ENCODE measurements at places on chromosomes 3 and 15.

- no peak for DNase-seq
Observed at GRCh38 chr3:72818905-72819304, 29.3 kb downstream of the SHQ1 start.

DNA sequence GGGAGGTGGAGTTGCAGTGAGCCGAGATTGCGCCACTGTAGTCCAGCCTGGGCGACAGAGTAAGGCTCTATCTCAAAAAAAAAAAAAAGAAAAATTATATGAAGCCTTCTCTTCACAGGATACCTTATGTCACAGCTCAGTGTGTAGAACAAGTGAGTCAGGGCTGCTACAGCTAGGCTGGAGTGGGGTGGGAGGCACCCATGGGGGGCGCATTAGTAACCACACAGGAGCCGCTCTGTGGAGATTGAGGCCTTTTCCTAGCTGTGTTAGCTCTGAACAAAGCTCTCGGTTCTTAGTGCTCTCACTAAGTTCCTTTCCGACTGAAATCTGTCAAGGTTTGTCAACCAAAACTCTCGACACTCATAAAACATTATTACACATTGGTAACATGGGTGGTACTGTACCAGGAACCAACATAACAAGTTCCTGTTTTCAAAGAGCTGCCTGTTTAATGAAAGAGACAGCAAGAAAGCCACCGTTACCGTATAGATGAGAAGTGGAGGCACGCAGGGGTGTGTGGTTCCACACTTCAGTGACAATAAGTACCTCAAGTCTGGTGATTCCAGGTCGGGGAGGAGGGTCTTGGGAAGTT is 4.5 kb downstream of the LRRC31 start:
- DNase-seq, result no peak

GRCh38 chr15:76465728-76466127 is 129.2 kb downstream of the ISL2 start:
- DNase-seq, result no peak

DNA sequence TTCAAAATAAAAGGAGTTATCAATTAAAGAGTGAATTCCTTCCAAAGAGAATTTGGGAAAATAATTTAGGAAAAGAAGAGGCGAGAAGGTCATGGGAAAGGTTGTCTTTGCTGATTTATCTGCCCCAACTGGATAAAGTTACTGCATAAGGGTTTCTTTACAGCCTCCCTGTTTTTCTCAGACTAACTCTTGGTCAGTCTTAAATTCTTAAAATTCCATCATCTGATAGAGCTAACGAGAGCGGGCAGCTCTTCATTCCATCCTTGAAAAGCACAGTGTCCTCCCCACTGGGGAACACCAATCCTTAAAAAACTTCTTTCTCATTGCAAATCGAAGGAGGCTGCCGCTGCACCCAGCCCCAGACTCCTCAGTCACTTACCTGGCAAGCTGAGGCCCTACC is 107.2 kb downstream of the PGPEP1L start:
- DNase-seq, result no peak

GRCh38 chr3:129577366-129577765 is 29.1 kb downstream of the PLXND1 start:
- DNase-seq, result no peak

DNA sequence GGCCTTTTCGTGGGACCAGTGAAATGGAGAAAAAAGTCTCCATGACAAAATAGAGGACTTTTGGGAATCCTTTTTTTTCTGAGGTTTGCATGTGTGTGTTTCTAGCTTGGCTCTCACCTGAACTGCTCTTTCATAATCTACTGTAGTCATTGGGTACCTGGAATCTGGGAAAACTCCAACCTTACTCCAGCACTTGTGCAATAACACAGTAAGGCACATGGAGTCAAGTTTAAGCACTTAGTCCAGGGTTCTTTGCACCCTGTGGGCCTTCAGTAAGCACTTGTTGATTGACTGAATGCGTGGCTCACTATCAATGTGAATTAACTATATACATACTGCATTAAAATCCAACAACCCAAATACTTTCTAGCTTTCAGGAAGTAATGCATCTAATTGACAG is 299.5 kb downstream of the ZBTB20 start:
- no peak for DNase-seq

GRCh38 chr3:19526071-19526470 is 377.8 kb downstream of the KCNH8 start:
- no peak for DNase-seq
